ENCODE measurements at places on chromosomes 7 and 10.

GRCh38 chr10:30185916-30186315 lies 126.5 kb upstream of the JCAD start:
- no peaks in the 10 kb centered on the region for H3K36me3 ChIP-seq
- DNase-seq = no peak
- peaks cover 2% of the 10 kb centered on the region for H3K27me3 ChIP-seq
- no peak overlapping the region for H3K4me3 ChIP-seq
- no peak overlapping the region for H3K27ac ChIP-seq
- no peaks in the 10 kb centered on the region for H3K4me1 ChIP-seq

- no peak for DNase-seq
- no peak overlapping the region for H3K27ac ChIP-seq
- H3K4me3 ChIP-seq = no peak overlapping the region
- peaks cover 12% of the 10 kb centered on the region for H3K27me3 ChIP-seq
- H3K36me3 ChIP-seq = no peaks in the 10 kb centered on the region
Measured at GRCh38 chr7:135792866-135793265, 44.3 kb upstream of the FAM180A start.

DNA sequence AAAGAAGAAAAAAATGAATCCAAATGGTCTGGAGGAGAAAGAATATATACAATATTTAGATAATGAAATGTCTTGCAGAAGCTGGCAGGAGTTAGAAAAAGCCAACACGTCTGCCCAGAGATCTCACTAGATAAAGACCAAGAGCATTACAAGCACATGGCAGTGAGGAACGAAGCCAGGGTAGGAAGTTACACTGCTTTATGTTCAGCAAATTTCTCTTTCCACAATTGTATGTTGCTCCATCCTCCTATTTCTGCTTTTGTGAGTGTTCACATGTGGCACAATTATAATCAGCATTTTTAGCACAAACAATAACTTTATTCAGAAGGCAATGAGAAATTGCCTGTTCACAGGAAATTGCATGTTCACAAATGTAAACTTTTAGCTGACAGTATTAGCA lies 53.7 kb downstream of the LRRC17 start:
- H3K4me1 ChIP-seq = no peaks in the 10 kb centered on the region
- H3K4me3 ChIP-seq = no peak overlapping the region

DNA sequence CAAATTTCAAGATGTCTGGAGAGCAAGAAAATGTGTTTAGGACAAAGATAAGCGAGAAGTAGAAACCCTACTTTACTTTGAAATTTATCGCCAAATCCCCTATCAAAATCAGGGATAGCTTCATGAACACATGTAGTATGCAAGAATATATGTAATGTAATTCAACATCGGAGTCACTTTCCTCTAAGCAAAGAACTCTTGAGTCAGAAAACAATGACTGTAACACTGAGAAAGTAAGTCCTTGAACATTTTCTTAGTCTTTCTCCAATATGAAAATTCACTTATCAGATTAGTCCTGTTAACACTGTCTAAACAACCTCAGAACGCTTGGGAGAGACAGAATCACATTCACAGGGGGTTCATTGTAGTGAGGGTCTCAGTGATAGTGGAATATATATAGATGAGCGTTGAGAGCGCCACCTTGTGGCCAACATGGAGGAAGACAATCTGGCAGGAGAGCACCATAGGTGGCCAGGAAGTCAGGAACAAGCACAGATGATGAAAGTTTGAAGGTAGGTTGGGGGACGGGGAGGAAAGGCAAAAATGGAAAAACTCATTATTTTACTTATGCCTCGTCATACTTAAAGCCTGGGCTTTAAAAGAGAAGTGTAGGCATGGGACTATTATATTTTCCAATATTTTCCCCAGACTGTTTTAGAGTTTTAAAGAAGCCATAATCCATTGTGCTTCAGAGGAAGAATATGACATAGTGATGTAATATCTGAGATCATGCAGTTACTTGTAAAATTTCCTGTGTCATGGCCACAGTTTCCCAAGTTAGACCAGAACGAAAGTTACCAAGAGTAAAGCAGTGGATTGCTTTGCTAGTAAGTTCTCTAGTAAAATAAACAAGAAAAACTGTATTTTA lies 115.5 kb upstream of the GNAI1 start:
- H3K36me3 ChIP-seq = no peaks in the 10 kb centered on the region
- DNase-seq = peak; percentile 59
- no peak overlapping the region for H3K27ac ChIP-seq

- H3K4me3 ChIP-seq = no peak overlapping the region
- H3K36me3 ChIP-seq = no peaks in the 10 kb centered on the region
- no peaks in the 10 kb centered on the region for H3K4me1 ChIP-seq
- no peak overlapping the region for H3K27ac ChIP-seq
Measured at GRCh38 chr7:74475243-74475986, 21.7 kb downstream of the GTF2IRD1 start.

GRCh38 chr10:94524711-94525110 lies 20.9 kb upstream of the HELLS start:
- no peaks in the 10 kb centered on the region for H3K36me3 ChIP-seq
- H3K4me3 ChIP-seq = no peak overlapping the region
- no peak for DNase-seq
- H3K4me1 ChIP-seq = no peaks in the 10 kb centered on the region
- no peak overlapping the region for H3K27ac ChIP-seq
- H3K27me3 ChIP-seq = peaks cover 9% of the 10 kb centered on the region

- H3K27ac ChIP-seq = no peak overlapping the region
- no peaks in the 10 kb centered on the region for H3K4me1 ChIP-seq
Measured at GRCh38 chr7:93249491-93250148, 17.5 kb downstream of the VPS50 start.
